NCI-H524 treated with DMSO at 0.1 percent for 48 hours (cell line): ENCODE measurements at places on chromosomes 2 and 18.

GRCh38 chr2:74735564-74735963, 81.5 kb downstream of the SEMA4F start:
- DNase-seq, result peak; percentile 82

DNA sequence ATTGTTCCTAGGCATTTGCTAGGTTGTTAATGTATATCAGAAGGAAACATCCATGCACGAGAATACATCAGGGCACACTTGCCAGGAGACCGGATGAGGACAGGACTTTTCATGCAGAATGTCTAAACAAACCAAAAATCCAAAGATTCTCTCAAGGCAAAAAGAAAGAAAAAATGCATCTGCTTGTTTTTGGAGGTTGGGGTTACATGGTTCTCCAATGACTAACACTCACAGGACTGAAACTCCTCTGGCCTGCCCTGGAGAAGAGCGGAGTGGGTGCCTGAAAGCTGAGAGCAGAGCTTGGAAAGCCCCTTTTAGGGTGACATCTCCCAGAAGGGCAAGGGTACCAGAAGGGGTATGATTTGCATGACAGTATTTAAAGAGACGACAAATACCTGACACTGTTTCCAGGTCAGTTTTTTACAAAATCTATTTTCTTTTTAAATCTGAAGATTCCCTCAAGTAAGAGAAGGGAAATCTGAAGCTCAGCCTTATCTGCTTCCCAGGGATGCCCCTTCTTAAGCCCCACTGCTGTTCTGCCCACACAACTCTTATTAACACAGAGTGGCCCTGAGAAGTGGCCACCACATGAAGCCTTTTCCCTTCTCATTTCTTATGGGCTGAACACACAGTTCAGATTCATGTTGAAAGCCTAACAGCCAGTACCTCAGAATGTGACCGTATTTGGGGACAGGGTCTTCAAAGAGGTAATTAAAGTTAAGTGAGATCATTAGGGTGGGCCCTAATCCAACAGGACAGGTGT, 216.4 kb downstream of the STK39 start:
- no peak for DNase-seq

GRCh38 chr2:9258953-9259399, 52.4 kb downstream of the ASAP2 start:
- no peak for DNase-seq

- no peak for DNase-seq
These were observed 9.3 kb downstream of the TMEM182 start for GRCh38 chr2:102771114-102771513.

- no peak for DNase-seq
These were observed 49.2 kb upstream of the NXPH2 start for GRCh38 chr2:138829326-138829919.

- no peak for DNase-seq
These were observed 146.2 kb upstream of the MSH6 start for GRCh38 chr2:47636596-47637264.

DNA sequence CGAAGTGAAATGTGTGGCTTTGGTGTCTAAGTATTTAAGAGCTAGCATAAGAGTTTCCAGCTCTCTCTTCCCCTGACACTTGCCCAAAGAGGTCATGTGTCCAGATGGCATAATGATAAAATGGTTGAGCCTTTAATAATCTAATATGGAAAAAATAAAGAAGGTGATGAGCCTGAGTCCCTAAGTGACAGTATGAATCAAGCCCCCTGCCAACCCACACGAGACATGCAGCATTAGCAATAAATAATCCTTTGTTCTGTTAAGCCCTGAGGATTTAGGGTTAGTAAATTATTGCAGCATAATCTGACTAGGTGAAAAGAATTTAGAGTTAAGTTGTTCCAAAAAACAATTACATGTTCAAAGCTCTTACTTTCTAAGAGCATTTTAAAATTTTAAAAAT, 217.2 kb upstream of the CCDC150 start:
- DNase-seq, result no peak

GRCh38 chr18:22088029-22088428, 81.4 kb upstream of the GATA6 start:
- no peak for DNase-seq

DNA sequence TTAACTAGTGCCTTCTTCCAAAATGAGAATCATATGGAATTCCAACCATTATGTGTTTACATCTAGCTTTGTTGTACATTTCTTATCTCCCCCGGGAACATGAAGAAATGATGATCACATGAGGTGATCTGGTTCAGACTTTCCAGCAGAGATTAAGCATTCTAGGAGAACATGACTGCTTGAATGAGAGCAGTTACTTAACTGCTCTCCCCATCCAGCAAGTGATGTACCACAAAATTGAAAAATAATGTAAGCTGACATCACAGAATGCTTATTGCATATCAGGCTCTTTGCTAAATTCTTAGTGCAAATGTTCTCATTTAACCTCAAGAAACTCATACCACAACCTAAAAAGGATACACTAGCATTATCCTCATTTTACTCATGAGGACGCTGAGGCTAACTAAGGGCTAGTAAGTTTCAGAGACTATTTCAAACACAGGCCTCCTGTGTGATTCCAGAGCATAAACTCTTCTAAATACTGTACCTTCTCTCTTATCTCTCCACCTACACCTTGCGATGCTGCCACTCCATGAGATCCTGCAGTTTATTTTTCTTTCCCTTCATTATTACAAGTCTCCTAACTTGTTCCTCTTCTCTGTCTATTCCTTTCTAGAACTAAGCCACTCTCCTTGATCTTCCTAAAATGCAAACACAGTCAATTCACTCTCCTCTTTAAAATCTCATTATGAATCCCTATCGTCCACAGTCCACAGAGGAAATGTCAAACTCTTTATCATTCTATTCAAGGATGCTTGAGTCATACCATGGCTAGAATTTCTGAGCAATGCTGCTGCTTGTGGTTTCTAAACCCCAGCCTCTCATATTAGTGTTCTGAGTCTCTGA, 1224.8 kb upstream of the ZEB2 start:
- no peak for DNase-seq

DNA sequence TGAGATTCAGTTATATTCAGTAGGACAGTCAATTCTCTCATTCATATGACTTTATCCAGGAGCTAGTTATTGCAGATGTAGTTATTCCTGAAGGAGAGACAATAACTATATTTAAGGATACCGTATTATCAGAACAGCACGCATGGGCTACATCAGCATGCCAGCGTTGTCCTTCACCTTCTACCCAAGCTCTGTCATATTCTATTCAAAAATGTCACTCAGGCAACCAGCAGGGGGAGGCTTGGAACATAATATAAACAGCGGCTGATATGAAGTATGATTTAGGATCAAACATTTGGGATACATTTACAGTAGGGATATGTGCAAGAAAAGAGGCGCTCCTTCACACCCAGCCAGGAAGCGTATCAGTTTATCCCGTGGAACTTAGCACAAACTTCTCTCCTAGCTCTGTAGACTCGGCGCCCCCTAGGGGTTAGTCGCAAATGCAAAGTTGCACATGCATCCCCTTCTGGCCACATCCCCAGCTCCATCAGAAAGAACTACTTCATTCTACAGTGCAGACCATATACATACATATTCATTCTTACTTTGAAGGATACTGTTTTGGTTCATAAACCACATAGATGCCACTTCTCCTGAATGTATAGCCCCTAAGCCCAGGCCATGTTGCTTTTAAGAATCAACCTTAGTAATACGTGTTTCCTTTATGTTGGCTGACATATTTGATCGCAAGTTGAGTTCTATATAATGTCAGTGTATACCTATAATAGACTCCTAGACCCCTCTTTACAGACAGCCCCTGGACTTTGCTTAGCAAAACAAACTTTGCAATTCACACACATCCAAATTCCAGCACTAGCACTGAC, 759.4 kb downstream of the ADCYAP1 start:
- DNase-seq, result peak; percentile 10

- no peak for DNase-seq
These were observed 153.9 kb upstream of the PELI1 start for GRCh38 chr2:64298161-64298560.

DNA sequence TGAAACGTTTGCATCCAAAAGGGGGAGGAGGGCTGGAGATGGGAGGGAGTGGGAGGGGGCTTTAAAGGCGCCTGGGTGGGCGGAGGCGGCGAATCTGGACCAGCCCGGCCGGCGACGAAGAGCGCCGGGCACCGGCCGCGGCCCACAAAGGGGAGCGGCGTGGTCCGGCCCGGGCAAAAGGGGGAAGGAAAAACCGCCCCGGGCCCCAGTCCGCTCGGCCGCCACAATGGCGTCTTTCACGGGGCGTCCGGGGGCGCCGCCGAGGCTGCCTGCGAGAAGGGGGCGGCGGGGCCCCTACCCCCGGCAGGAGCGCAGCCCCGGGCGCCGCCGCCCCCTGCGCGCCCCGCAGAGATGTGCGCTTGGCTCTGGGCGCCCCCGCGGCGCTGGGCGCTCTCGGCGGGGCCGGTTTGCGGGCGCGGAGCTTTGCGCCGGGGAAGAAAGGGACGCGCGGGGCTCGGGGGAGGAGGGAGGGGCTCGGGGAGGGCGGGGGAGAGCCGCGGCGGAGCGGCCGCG, 108.1 kb upstream of the KCTD1 start:
- no peak for DNase-seq

- no peak for DNase-seq
These were observed 157.2 kb upstream of the COPS8 start for GRCh38 chr2:236928380-236929037.

DNA sequence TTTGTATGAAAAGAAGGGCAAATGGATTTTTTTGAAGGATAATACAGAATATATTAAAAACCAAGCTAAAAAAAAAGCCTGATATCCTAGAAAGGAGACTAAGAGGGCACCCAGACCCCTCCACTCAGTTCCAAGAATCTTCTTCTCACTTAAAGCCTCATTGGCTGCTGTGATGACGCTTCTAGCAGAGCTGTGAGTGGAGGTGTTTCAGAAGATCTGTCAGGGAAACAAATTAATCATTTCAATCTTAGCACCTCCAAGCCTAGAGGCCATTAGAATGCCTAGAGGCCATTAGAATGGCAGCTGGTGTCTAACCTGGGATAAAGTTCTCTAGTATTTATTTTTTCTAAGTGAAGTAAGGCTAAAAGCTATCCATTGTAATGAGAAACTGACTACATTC, 164.2 kb upstream of the TMEM200C start:
- DNase-seq, result no peak

DNA sequence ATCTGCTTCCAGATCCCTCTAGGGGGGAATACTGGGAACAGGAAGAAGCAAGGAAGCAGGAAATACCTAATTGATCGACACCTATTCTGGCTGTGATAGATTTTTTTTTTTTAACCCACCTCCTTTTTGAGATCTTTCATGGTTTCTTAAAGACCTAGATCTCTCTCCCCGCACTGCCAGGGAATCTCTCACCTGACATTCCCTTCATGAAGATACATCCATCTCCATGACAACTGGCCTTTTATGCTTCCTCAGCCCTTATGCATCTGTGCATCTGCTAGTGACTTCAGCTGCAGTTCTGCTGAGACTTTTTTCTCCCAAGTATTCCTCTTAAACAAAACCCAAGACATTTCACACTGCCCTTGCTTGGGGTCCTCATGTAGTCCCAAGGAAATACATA, 21.1 kb upstream of the CPO start:
- DNase-seq, result no peak

GRCh38 chr2:44267796-44268648, 7.3 kb upstream of the SLC3A1 start:
- DNase-seq, result no peak

DNA sequence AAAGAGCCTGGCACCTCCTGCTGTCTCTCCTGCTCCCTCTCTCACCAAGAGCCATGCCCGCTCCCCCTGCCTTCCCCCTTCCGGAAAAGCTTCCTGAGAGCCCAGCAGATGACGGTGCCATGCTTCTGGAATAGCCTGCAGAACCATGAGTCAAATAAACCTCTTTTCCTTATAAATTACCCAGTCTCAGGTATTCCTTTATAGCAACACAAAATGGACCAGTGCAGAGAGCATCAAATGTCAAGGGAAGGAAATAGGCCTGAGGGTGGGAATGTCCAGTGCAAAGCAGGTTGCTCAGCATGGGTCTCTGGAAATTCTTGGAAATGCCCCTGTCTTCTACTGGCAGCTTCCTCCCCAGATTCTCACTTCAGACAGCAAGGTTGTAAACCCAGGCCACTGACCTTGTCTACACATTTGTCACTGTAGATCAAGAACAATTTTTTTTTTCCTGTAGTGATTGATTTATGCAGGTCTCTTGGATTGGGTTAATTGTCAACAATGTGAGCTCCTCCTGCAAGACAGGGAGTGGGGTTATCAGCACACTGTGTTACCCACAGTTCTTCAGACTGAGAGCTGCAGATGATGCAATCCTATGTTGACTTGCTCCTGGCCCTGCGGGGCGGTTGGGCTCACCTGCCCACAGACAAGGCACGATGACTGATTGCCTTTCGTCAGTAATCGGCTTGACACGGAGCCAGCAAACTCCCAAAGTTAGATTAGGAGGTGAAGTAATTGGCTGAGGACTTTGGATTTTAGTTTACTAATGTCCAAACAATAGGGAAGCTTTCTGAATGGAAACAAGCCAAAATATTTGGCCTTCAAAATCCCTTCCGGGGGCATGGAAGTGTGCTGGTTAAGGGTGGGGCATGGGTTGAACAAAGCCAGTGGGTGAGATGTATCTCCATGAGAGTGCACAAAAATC, 5.4 kb upstream of the BOD1L2 start:
- no peak for DNase-seq

DNA sequence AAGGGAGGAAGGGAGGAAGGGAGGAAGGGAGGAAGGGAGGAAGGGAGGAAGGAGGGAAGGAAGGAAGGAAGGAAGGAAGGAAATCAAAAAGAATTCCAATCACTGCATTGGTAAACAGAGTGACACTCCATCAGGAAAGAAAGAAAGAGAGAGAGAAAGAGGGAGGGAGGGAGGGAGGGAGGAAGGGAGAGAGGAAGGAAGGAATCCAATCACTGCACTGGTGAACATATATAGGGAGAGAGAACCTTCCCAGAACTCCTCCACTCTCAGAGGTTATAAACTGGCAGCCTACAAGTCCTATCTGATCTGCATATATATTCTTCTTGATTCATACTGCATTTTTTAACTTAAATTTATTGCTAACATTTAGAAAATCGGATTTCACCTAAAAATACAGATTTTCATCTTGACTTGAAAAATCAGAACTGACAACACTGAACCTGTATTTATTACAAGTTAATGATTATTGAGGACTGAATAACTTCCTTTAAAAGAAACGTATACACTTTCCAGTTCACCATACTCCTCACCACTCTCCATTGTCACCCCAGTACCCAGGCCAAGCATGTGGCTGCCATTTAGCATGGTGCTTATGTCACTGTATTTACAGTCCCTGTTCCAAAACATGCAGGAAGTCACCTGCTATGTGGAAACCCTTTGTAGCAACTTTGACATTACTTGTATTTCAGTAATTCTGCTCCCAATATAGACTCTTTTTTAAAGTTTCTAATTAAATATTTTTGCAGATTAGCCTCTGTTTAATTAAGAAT, 83.5 kb downstream of the ANTXR1 start:
- DNase-seq, result no peak
